ENCODE measurements at places on chromosomes 2 and 18. TPM values are rescaled to one million over a fixed set of nuclear protein-coding genes. Genes with fewer than 3 reads are reported as not detected.

Gene TTC31
- total RNA-seq: 8.6 TPM

Gene MALT1
- 85.1 TPM for total RNA-seq

Gene FASTKD1
- total RNA-seq: 13.5 TPM

Gene CYS1
- total RNA-seq: 1.6 TPM

Gene ACTG2
- 59.6 TPM for total RNA-seq

Gene GRB14
- total RNA-seq: not detected

Gene GALNT13
- 1.7 TPM for total RNA-seq

Gene ZNF532
- total RNA-seq: 45.1 TPM

Gene ALPG
- not detected for total RNA-seq

Gene SERPINB13
- total RNA-seq: not detected

Gene LGALSL
- 3.2 TPM for total RNA-seq

Gene OTX1
- not detected for total RNA-seq

Gene ASB18
- not detected for total RNA-seq

Gene B4GALT6
- 2.9 TPM for total RNA-seq

Gene TSGA10
- total RNA-seq: 1.9 TPM

Gene TTC27
- 32.4 TPM for total RNA-seq

Gene C1QL2
- not detected for total RNA-seq

Gene UGT1A5
- not detected for total RNA-seq

Gene MRPS9
- 22.9 TPM for total RNA-seq

Gene CNDP2
- 29.6 TPM for total RNA-seq

Gene TRAF3IP1
- total RNA-seq: 8.4 TPM

Measured in fibroblast of villous mesenchyme (primary cell).